ENCODE measurements at places on chromosomes 4 and X.

DNA sequence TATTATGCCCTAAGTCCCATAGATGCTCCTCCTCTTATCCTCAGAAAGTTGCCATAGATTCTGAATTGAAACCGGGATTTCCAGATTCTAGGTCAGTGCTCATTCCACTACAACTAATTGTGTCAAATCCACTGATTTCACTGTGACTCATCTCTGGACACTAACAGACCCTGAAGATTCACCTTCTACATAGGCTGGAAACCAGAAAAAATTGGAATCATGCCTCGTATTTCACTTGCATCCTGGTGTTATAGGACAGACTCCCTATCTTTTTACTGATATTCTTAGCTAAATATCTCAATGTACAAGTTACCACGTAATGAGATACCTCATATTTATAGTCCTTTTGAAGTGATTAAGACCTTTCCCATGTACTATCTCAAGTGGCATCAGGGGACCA is 36.7 kb downstream of the CLNK start:
- no peak for DNase-seq

DNA sequence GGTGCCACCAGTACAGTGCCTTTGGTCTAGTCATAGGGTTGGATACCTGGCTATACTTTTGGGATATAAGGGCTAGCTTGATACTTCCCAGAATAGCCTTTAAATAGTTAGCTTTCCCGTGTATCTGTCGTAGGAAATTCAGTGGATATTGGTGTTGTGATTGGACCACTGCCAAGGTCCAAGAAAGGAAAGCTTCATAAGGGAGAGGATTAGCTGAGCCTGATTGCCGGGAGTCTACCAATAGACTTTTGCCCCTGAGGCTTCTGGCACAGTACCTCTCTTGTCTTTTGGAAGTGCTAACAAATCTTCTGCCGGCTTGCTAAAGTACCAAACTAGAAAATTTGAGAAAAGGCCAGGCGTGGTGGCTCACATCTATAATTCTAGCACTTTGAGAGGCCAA is 350.6 kb downstream of the CHIC1 start:
- no peak for DNase-seq

- DNase-seq: no peak
Measured at GRCh38 chrX:69493193-69493592, 10.9 kb upstream of the NALF2 start.

- no peak for DNase-seq
Measured at GRCh38 chrX:108396986-108397385, 41.2 kb downstream of the COL4A6 start.

DNA sequence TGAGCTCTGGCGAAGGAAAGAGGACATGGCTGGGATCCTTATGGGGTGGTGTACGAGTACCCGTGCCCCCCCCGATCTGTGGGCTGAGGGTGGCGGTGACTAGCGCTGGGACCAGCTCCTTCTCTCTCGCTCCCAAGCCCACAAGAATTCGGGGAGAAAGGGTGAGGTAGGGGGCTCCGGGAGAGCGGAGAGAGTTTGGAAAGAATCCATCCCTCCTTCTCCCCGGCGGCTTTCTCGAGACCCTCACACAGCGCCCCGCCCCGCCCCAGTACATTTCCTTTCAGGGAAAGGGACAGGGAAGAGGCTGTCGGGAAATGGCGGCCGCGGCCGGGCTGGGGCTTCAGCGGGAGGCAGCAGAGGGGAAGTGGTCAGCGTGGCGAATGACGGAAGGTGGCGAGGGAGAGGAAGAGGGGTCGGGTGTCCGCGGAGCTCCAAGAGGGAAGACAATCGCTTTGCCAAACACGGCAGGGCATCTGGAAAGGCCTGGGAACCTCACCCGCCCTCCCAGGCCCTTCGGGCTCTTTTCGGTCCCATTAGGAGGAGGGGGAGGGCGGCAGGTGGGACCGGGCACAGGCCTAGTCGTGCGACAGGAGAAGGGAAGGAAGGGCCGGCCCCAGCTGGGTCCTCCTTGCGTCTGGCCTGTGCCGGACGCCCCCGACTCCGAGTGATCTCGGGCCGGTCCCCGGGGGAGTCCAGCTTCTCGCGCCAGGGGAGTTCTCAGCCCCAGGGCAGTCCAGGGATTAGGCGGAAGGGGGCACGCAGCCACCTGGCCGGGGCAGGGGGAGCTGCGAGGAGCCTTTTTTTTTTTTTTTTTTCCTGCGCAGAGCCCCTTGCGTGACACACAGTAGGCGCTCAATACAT is 10.2 kb downstream of the HNRNPH2 start:
- DNase-seq: peak; percentile 9

DNA sequence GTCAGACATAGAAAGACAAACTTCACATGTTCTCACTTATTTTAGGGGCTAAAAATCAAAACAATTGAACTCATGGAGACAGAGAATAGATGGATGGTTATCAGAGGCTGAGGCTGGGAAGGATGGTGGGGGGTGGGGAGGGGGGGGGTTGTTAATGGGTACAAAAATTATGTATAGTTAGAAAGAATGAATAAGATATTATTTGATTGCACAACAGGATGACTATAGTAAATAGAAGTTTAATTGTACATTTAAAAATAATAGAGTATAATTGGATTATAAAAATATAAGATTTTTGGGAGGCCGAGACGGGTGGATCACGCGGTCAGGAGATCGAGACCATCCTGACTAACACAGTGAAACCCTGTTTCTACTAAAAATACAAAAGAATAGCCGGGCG is 33.3 kb downstream of the CORIN start:
- DNase-seq: no peak

DNA sequence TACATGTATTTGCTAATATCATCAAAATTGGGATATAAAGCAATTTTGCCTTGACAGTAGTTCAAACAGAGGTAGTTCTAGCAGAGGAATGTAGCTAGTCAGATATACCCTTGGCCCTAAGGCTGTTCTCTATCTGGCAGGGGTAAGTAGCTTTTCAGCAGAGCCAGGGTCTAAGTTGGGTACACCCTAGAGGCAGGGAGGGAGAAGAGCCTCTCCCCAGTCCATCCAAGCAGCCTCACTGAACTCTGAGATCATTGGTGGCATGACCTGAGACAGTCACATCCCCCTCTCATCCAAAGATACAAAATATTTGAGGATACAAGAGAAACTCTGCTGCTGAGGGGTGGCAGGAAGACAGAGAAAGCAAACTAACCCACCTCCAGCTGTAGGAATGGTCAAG is 343.7 kb downstream of the DHX15 start:
- DNase-seq: no peak

- no peak for DNase-seq
Measured at GRCh38 chr4:123653236-123653635, 256.6 kb downstream of the SPRY1 start.

GRCh38 chrX:40809210-40809609 is 73.9 kb upstream of the MED14 start:
- DNase-seq: no peak

GRCh38 chr4:47032405-47033106 is 1.2 kb downstream of the GABRB1 start:
- DNase-seq: peak; percentile 52

DNA sequence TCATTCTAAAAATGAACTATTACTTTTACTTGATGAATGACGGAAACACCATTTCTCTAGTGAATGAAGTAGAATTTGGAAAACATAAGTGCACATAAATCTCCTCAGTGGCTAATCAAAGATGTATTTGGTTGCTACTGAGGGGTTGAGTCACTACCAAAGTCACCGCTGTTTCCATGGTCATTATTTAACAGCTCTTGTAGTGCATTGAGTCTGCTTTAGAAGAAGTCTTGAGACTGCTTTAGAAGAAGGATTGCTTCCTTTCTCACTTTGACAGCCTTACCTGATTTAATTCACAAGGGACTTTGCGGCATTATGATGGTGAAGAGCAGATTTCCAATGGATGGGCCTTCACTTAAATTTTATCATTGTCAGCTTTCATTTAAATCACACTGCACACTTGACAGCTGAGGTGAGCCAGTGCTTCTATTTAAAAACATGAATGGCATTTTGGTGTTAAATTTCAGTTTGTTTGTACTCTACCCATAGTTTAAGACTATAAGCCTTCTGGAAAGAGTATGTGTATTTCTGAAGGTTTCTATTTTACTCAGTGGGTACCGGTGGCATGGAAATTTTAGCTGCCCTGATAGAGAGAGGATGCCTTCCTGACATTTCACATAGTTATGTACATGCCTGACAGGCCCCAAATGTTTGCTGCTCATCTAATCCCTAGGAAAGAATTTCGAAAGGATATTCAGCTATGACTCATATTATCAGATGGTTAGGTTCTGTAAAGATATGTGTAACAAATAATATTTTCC is 9.5 kb downstream of the ASB5 start:
- no peak for DNase-seq

DNA sequence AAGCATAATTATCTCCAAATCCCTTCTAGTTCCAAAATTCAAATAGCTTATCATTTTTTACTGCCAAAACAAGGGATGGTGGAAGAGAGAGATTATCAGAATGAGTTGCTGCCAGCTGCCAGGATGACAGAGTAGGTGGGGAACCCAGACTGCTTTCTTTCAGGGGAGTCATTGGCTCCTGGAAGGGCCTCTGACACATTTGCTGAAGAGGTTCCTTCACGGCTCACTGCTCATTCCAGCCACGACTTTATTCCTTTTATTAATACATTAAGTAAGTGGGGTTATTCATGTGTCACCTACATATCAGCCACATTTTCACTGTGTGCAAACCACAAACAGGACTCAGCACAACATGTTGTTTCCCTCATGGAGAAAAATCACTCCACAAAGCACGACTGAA is 12.7 kb upstream of the SMIM43 start:
- DNase-seq: no peak

GRCh38 chrX:48626401-48627298 is 29.4 kb downstream of the WDR13 start:
- DNase-seq: no peak

- no peak for DNase-seq
Measured at GRCh38 chr4:126465341-126465740, 1150.6 kb downstream of the FAT4 start.

GRCh38 chr4:38696697-38697096 is 32.7 kb downstream of the KLF3 start:
- no peak for DNase-seq

- no peak for DNase-seq
Measured at GRCh38 chrX:123803331-123803983, 56.4 kb upstream of the XIAP start.

DNA sequence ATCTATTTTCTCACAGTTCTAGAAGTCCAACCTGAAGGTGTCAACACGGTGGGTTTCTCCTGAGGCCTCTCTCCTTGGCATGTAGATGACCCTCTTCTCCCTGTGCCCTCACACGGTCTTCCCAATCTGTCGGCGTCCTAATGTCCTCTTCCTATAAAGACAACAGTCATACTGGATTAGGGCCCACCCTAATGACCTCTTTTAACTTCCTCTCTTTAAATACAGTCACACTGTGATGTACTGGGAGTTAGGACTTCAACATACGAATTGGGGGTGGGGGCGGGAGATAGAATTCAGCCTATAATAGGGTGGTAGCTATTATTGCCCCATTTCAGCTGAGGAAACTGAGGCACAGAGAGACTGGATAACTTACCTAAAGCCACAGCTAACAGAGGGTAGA is 70.2 kb downstream of the SMIM20 start:
- no peak for DNase-seq

DNA sequence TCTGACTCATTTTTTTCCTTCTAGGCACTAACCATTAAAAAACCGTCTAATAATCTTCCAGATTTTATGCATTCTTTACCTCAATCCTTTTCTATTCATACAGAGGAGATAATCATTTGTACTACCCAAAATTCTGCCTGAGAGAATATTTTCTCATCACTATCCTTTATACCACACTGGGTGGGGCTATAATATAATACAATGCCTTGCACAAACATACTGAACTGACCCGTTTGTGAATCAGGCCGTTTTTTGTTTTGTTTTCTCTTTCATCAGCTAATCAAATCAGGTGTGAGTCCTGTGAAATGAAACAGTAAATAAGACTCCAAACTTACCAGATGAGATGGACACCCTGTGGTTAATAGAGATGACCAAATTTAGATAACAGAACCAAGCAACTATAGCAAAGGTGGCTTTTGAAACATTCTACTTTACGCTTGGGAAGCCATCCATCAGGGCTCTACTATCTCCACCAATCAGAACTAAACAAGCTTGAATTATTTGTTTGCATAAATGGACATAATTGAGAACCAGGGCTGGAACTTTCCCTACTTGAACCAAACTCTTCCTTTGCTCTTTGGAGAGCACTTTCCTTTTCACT is 573.0 kb downstream of the GABRG1 start:
- no peak for DNase-seq

DNA sequence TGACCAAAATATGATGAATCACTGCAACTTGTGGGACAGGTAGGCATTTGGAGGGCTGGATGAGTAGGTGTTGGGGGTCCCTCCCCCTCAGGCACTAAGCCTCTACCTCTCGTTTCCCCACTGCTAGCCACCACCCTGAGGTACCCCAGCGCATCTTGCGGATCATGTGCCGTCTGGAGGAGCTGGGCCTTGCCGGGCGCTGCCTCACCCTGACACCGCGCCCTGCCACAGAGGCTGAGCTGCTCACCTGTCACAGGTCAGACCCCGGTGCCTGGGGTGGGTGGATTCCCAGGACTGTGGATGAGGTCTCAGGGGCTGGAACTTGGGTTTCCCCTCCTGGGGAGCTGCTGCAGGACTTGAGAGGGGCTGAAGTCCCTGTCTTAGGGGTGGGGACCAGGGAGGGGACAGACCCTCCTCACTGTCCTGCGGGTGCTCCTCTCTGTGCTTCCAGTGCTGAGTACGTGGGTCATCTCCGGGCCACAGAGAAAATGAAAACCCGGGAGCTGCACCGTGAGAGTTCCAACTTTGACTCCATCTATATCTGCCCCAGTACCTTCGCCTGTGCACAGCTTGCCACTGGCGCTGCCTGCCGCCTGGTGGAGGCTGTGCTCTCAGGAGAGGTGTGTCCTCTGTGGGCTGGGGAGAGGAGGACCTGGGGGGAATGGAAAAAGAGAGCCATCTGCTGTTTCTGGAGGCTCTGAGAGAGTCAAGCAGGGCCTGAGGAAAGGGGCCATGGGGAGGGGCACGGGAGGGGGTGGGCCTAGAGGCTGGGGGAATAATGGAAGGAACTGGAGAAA is 10.1 kb upstream of the ERAS start:
- no peak for DNase-seq

- no peak for DNase-seq
Measured at GRCh38 chrX:153649915-153650782, 3.1 kb downstream of the DUSP9 start.

- no peak for DNase-seq
Measured at GRCh38 chr4:145132511-145133098, 34.5 kb downstream of the ABCE1 start.

- DNase-seq: no peak
Measured at GRCh38 chrX:149629730-149630387, 1.7 kb downstream of the TMEM185A start.

DNA sequence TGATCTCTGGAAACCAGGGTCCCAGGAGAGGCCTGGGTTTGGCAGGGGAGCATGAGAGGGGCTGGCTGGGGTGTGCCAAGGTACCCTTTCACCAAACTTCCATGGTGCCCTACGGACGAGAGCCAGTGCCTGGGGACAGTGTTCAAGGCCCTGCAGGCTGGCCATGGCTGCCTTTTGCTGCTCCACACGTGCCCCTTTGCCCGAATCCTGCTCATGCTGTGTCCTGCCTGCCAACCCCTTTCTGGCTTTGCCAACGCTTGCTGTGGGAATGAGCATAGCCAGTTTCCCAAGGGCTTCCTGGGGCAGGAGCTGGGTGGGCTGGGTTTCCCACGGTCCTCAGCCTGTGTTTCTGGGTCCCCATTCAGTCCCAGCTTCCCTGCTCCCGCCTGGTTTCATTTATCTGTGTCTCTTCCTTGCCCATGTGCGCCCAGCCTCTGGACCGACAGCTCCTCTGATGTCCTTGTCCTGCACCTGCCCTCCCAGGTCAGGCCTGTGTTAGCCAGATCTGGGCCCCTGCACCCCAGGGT is 17.3 kb downstream of the CPZ start:
- DNase-seq: no peak

Data from cerebellar nuclear complex (tissue), 1 donor.